ENCODE measurements at places on chromosomes 1 and 21. TPM values are rescaled to one million over a fixed set of nuclear protein-coding genes. Genes with fewer than 3 reads are reported as not detected.

ARHGAP29 gene
- 63.8 TPM for total RNA-seq

KRTAP21-2 gene
- total RNA-seq = not detected

AQP10 gene
- 0.47 TPM for total RNA-seq

DRAXIN gene
- total RNA-seq = 0.24 TPM

DNAJC28 gene
- total RNA-seq = 2.1 TPM

OR2T35 gene
- not detected for total RNA-seq

ALPL gene
- 123 TPM for total RNA-seq

LAX1 gene
- 3.0 TPM for total RNA-seq

CR2 gene
- 0.09 TPM for total RNA-seq

- H3K27ac ChIP-seq = no peak overlapping the region
- no peak overlapping the region for H3K4me3 ChIP-seq
- peaks cover 49% of the 10 kb centered on the region for H3K36me3 ChIP-seq
- no peak for DNase-seq
- H3K27me3 ChIP-seq = no peaks in the 10 kb centered on the region
Measured at GRCh38 chr1:119959268-119960220, 63.2 kb upstream of the ADAM30 start.

- H3K27me3 ChIP-seq = no peaks in the 10 kb centered on the region
- no peaks in the 10 kb centered on the region for H3K36me3 ChIP-seq
- no peak overlapping the region for H3K4me3 ChIP-seq
- H3K27ac ChIP-seq = no peak overlapping the region
Measured at GRCh38 chr1:109263597-109264378, 14.4 kb downstream of the CELSR2 start.

GRCh38 chr1:41864471-41865040 is 54.2 kb downstream of the HIVEP3 start:
- H3K36me3 ChIP-seq = no peaks in the 10 kb centered on the region
- no peaks in the 10 kb centered on the region for H3K27me3 ChIP-seq
- H3K4me3 ChIP-seq = no peak overlapping the region
- H3K4me1 ChIP-seq = peaks cover 25% of the 10 kb centered on the region
- DNase-seq = no peak
- H3K27ac ChIP-seq = no peak overlapping the region

DNA sequence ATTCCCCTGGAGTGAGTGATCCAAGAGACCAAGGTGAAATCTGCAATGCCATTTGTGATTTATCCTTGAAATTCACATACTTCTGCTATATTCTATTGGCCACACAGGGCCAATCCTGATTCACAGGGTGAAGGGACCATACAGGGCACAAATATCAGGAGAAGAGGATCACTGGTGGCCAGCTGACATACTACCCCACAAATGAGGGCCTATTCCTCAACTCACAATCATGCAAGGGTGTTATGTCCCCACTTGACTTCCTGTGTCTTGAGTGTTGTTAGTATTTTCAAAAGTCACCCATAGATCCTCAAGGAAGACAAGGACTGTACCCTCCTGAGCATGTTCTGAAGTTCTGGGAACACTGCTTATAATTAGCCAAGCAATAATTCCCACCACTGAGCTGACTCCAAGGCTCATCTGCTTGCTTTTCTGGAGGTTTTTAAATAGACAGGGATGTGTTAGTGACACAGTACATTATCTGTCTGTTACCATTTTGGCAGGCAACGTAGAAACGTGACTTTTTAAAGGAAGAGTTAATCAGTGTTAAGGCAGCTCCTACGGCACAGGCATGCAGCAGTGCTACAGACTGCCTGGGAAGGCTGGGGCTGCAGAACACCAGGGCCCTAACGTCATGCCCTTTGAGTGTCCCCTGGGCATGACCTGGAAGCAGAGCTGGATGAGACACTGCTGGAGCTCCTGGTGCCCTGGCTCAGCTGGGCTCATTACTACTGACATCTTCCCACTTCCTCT is 137.4 kb downstream of the FAM78B start:
- no peaks in the 10 kb centered on the region for H3K4me1 ChIP-seq
- peaks cover 8% of the 10 kb centered on the region for H3K27me3 ChIP-seq
- DNase-seq = no peak

- no peaks in the 10 kb centered on the region for H3K4me1 ChIP-seq
- H3K27me3 ChIP-seq = no peaks in the 10 kb centered on the region
- H3K27ac ChIP-seq = no peak overlapping the region
- peaks cover 51% of the 10 kb centered on the region for H3K36me3 ChIP-seq
Measured at GRCh38 chr21:44779417-44780136, 22.0 kb downstream of the UBE2G2 start.

DNA sequence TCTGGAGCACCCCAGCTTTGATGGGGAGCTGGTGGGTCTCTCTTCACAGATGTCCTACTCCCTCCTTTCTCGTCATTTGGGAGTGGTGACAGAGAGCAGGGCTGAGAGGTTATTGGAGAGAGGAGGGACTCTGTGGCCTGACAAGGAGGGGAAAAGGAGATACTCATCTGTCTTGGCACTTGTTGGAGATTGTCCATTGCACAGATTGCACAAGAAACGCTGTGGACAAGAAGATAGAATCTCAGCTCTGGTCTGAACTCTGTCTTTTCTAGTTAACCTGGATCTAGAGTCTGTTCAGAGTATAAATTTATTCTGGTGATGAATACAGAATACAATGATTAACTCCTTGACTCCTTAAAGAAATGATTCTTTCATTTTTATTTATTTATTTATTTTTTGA is 22.4 kb upstream of the SMAP2 start:
- H3K4me3 ChIP-seq = no peak overlapping the region
- no peaks in the 10 kb centered on the region for H3K36me3 ChIP-seq
- H3K27me3 ChIP-seq = no peaks in the 10 kb centered on the region
- H3K27ac ChIP-seq = no peak overlapping the region
- no peaks in the 10 kb centered on the region for H3K4me1 ChIP-seq
- DNase-seq = no peak

DNA sequence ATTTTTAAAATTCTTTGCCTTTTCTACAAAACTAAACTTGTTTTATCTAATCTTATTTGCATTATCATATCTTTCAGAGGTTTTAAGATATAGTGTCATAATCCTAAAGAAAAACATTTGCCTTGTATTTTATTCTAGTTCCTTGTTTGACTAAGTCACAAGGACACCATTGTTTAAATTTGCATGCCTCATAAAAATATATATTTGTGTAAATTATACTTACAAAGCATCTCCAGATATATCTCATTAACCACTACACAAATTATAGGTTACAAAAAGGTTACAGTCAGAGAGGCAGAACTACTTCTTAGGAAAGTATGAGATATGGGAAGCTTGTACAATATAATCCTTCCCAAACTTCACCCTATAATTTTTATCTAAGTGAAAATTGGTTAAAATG is 4.2 kb upstream of the RGS13 start:
- no peak overlapping the region for H3K27ac ChIP-seq
- H3K36me3 ChIP-seq = no peaks in the 10 kb centered on the region
- no peak overlapping the region for H3K4me3 ChIP-seq
- no peaks in the 10 kb centered on the region for H3K27me3 ChIP-seq
- DNase-seq = no peak

DNA sequence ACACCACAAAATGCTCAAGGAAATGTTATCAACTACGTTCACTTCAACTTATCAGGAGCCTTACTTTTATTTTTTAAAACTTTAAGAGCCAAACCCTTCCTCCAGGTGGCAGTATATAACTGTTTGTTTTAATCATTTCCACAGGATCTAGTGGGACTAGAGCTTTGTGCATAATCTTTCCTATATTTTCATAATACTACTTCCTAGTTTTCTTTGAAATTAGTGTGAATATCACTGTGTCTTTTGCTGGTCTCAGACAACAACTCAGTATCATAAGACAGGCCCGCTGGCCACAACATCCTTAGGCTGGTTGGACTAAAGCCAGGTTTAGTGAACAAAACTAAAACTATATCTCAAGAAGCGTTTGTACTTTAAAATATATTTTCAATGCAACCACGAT is 145.5 kb downstream of the TIAM1 start:
- H3K27ac ChIP-seq = no peak overlapping the region
- no peaks in the 10 kb centered on the region for H3K27me3 ChIP-seq
- no peak for DNase-seq
- no peaks in the 10 kb centered on the region for H3K36me3 ChIP-seq
- no peak overlapping the region for H3K4me3 ChIP-seq
- H3K4me1 ChIP-seq = peaks cover 21% of the 10 kb centered on the region

- DNase-seq = no peak
- H3K27ac ChIP-seq = no peak overlapping the region
- H3K4me3 ChIP-seq = peak overlapping the region; percentile 39
- peaks cover 27% of the 10 kb centered on the region for H3K4me1 ChIP-seq
- H3K27me3 ChIP-seq = peaks cover 9% of the 10 kb centered on the region
Measured at GRCh38 chr1:9628541-9629444, 22.7 kb upstream of the PIK3CD start.

- DNase-seq = no peak
- H3K27me3 ChIP-seq = no peaks in the 10 kb centered on the region
- H3K36me3 ChIP-seq = peaks cover 23% of the 10 kb centered on the region
- H3K4me3 ChIP-seq = no peak overlapping the region
- no peaks in the 10 kb centered on the region for H3K4me1 ChIP-seq
Measured at GRCh38 chr1:213244664-213245091, 193.6 kb downstream of the RPS6KC1 start.

DNA sequence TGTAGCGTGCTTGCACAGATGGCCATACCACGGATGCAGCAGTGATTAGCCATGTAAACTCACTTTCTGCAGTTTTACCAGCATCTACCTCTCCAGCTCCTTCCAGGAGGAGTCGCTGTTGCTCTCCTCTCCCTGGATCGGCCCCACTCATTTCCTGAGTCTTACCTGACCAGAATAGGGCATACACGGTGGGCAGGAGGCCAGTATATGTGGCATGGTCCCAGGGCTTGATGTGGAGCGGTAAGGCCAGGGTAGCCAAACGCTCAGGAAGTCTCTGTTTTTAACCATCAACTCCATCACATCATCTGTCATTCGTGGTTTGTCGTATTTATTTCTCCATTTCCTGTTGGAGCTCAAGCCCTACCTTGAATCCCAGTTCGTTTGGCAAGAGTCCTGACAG is 163.4 kb upstream of the USP24 start:
- H3K27me3 ChIP-seq = no peaks in the 10 kb centered on the region
- H3K36me3 ChIP-seq = no peaks in the 10 kb centered on the region
- H3K4me3 ChIP-seq = no peak overlapping the region
- DNase-seq = no peak
- no peak overlapping the region for H3K27ac ChIP-seq

DNA sequence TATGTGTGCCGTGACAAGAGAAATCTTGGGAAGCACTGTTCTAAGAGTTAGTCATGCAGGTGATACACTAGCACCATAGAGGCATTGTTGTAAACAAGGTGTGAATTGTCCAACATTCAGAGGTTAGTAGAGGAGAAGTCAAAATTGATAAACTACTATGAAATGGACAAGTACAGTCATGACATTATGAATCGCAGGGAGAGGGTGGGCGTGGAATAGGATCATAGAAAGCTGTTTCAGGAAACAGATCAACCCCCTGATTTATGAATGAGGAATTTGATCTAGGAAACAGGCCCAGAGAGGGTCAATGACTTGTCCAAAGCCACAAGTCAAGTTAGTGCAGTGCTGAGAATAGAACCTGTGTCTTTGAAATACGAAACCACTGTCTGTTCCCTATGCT is 58.5 kb upstream of the LAX1 start:
- no peak overlapping the region for H3K4me3 ChIP-seq
- no peaks in the 10 kb centered on the region for H3K4me1 ChIP-seq
- no peak for DNase-seq
- no peak overlapping the region for H3K27ac ChIP-seq

GRCh38 chr21:39533545-39534380 is 79.0 kb upstream of the B3GALT5 start:
- no peak overlapping the region for H3K27ac ChIP-seq
- H3K36me3 ChIP-seq = no peaks in the 10 kb centered on the region
- DNase-seq = no peak
- no peaks in the 10 kb centered on the region for H3K4me1 ChIP-seq
- H3K4me3 ChIP-seq = no peak overlapping the region

DNA sequence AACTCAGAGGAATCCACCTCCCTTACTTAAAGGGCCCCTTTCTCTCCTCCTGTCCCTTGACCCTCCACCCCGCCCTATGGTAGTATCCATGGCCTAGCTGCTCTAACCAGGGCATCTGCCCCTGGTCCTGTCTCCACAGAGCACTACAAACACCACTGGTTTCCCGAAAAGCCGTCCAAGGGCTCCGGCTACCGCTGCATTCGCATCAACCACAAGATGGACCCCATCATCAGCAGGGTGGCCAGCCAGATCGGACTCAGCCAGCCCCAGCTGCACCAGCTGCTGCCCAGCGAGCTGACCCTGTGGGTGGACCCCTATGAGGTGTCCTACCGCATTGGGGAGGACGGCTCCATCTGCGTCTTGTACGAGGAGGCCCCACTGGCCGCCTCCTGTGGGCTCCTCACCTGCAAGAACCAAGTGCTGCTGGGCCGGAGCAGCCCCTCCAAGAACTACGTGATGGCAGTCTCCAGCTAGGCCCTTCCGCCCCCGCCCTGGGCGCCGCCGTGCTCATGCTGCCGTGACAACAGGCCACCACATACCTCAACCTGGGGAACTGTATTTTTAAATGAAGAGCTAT is 1.7 kb downstream of the BTG2 start:
- H3K27ac ChIP-seq = peak overlapping the region; percentile 99
- peak overlapping the region; percentile 99 for H3K4me3 ChIP-seq
- H3K27me3 ChIP-seq = no peaks in the 10 kb centered on the region
- peaks cover 39% of the 10 kb centered on the region for H3K36me3 ChIP-seq
- peaks cover 62% of the 10 kb centered on the region for H3K4me1 ChIP-seq
- DNase-seq = no peak

Measured in lower lobe of right lung (tissue), 2 donors.